Tibial nerve (tissue), 4 donors: ENCODE measurements at places on chromosomes 2 and 18.

GRCh38 chr2:238247841-238248453 is 8.1 kb upstream of the HES6 start:
- no peak for DNase-seq

DNA sequence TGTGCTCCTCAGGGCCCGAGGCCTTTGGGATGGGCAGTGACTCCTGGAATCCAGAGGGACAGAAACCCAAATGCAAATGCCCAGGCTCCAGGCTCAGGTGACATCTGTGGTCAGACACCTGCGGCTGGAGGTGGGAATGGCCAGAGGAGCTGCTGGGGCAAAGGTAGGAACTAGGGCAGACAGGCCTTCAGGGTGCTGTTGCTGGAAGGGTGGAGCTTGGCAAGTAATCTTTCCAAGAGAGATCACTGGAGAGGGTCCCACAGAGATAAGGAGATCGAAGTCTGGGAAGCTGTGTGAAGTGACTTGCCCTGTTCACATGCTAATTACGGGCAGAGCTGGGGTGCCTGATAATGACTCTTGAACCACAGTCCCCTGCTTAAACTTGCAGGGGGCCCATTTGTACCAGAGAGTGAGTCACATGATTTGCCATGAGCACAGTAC is 82.4 kb downstream of the ACAA2 start:
- DNase-seq = no peak

DNA sequence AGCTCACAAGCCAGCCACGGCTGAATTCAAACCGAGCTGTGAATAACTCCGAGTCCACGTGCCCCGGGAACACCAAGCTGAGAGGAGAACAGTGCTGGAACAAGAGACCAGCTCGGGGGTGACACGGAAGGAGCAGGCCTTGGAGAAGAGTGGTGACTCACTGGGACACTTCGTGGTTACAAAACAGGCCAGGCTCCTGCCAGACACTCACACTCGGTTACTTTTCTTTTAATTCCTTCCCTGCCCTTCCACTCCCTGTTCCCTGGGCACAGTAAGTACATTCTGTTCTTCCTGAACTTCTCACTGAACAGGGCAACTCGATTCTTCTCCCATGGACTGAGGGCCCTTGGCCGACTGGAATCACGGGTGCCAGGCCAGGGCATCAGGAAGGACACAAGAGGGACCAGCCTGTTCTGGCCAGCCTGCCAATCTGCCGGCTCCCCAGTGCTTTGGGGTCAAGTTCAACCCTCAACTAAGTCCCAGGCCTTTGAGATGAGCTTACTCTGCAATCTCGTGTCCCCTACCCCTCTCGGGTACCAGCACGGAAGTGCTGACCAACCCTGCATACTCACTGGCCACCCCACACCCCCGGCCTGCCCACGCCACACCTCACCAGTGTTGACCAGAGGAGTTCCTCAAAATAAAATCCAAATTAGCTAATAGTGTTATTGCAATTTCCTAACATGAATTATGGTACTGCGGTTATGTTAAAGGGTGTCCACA is 87.5 kb downstream of the TFCP2L1 start:
- DNase-seq = peak; percentile 65

- DNase-seq = no peak
These were observed 493.2 kb upstream of the FANCL start for GRCh38 chr2:58734365-58734764.

- DNase-seq = no peak
These were observed 46.7 kb upstream of the HS6ST1 start for GRCh38 chr2:128365217-128365905.

- no peak for DNase-seq
These were observed 28.6 kb upstream of the SLC35F5 start for GRCh38 chr2:113784823-113785744.

- DNase-seq = no peak
These were observed 44.9 kb upstream of the SIGLEC15 start for GRCh38 chr18:45780568-45780967.

GRCh38 chr2:143390171-143390570 is 261.0 kb downstream of the ARHGAP15 start:
- DNase-seq = no peak

- DNase-seq = no peak
These were observed 17.5 kb downstream of the NCAPH start for GRCh38 chr2:96353032-96353561.

GRCh38 chr2:135373702-135374101 is 157.3 kb downstream of the ZRANB3 start:
- no peak for DNase-seq

DNA sequence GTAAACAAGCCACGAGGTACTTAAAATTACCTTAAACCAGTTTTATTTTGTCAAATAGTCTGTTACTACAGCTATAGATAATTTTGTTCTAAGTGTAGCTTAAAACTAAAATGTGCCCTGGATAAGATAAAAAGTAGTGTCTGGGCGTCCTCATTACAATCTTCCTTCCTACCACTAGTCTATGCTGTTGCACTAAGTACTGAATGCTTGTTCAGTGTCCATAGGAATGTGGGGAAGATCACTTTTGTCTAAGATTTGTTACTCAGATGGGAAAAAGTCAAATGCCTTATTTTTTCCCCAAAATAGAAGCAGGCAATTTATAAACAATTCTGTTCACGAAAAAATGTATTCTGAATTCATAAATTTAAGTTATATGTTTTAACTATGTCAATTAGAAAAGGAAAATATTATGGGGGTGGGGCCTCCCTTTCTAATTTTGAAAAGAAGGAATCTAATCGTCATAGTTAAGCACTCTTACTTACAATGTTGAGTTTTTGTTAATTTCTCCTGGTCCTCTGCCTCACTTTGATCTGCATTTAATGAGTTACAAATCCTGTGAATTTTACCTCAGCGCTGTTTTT is 140.4 kb upstream of the VRK2 start:
- DNase-seq = no peak

DNA sequence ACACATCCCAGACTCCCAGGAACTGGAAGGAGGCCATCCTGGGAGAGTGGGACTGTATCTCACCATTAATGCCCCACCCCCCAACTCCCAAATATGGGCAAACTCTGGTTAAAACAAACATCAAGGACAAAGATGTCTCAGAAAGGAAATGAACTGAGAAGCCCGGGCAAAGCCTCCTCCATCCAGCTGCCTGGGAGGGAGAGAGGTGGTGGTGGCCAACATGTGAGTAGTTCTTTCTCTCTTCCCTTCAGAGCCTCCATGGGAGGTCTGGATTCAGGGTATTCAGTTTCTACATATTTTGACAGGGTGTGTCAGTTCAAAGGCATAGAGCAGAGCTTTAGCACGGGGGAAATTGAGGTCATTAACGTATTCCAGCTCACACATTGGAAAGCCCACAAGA is 57.5 kb downstream of the CXCR4 start:
- DNase-seq = no peak

- no peak for DNase-seq
These were observed 35.6 kb downstream of the PPP3R1 start for GRCh38 chr2:68216454-68217310.

DNA sequence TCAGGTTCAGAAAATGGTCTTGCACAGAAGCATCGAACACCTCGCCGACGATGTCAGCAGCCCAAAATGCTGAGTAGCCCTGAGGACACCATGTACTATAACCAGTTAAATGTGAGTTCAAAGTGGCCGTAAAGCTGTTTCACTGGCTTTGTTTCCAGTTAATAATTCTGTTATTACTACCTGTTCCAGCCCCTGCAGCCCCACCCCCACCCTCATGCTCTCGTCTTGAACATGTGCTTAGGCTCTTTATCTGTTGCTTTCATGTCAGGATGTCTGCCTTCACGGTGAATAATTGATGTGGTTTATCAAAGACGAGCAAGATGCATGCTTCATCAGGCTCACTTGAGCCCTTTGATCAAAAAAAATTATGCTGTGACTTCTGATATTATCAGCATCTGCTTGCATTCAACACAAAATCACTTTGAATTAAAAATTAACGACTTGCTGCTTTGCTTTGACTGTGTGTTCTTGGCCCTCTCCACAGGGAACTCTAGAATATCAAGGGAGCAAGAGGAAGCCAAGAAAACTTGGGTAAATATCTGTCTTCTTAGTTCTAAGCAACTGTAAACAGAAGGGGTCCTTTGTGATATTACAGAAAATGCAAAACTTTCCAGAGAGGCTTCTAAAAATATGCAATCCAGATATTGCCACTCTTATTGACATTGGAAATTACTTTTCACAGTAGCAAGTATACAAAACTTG is 63.4 kb upstream of the SP5 start:
- DNase-seq = no peak

- DNase-seq = no peak
These were observed 58.8 kb downstream of the ACKR3 start for GRCh38 chr2:236628256-236628901.

DNA sequence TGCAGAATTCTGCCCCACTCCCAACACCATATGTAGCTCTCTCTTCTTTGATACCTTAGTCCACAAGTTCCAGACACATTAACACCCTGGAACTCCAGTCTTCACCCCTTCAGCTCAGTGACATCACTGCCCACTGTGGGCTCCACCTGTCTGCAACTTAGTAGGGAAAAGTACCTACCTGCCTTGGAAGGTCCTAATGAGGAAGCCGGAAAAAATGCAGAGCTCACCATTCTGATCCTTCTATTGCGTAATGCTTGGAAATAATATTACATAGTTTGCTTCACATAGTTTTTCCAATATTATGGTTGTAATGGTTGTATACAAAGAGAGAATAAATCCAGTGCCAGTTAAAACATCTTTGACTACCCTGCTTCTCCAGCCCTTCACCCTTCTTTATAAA is 738.4 kb downstream of the RNF144A start:
- DNase-seq = no peak

DNA sequence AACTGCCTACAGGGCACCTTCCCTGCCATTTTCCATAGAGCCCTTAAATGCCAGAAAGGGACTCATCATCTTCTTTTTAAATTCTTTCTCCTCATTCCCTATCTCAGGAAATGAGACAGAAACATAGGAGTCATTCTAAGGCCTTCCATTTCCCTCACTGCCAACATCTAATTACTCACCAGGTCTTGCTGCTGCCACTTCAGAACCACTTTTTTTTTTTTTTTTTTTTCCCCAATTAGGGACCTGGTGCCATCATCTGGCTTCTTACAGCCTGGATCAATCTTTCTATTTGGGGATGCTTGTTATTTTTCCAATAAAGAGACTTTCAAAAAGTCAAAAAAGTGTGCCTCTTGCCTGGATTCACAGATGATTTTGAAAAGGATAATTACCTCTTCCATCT is 373.4 kb downstream of the LPIN1 start:
- DNase-seq = no peak

- DNase-seq = no peak
These were observed 766.4 kb upstream of the ID2 start for GRCh38 chr2:7915302-7916091.

DNA sequence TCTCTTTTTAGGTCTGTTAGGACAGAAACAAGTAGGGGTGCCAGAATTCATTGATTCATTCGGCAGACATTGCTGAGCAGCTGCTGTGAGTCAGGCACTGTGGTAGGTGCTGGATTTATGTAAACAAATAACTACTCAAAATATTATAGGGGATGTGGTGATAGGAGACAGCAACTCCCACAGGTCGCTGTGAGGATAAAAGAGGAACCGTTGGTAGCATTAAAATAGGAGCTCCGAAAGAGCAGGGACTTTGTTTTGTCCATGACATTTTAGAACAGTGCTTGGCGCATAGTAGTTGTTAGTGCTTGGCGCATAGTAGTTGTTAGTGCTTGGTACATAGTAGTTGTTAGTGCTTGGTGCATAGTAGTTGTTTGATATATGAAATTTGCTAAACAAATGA is 29.2 kb downstream of the ATP6V1C2 start:
- DNase-seq = no peak

GRCh38 chr18:36623681-36624190 is 205.1 kb downstream of the TPGS2 start:
- no peak for DNase-seq

GRCh38 chr18:34592961-34593382 is 117.1 kb upstream of the DTNA start:
- peak; percentile 7 for DNase-seq

DNA sequence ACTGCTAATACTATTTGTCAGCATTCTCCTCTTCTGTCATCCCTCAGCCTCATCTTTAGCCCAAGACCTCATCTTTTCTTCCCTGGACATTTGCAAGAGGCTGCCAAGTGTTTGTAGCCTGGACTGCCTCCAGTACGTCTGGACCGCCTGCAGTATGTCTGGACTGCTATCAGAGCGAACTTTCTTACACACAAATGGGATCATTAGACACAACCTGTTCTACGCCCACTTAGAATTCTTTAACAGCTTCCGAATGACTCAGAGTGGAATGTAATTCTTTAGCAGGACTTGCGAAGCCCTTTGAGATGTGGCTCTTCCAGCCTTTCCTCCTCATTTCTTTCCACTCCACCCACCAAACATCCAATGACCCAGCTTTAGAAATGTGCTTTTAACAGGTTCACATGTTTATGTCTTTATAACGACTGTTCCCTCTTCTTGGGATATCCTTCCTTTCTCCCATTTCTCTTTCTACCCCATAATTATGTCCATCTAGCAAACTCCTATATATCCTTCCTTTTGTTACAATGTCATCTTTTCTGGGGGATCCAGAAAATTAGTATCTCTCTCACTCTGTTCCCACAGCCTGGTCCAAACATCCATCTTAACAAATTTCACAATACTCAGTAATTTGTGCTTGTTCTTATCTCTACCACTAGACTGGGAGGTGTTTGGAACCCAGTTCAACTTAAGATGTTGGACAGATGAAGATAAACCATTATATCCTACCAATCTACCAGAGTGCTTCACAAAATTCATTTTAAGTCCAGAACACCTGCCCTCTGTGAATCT is 171.3 kb upstream of the PGAP1 start:
- peak; percentile 28 for DNase-seq

DNA sequence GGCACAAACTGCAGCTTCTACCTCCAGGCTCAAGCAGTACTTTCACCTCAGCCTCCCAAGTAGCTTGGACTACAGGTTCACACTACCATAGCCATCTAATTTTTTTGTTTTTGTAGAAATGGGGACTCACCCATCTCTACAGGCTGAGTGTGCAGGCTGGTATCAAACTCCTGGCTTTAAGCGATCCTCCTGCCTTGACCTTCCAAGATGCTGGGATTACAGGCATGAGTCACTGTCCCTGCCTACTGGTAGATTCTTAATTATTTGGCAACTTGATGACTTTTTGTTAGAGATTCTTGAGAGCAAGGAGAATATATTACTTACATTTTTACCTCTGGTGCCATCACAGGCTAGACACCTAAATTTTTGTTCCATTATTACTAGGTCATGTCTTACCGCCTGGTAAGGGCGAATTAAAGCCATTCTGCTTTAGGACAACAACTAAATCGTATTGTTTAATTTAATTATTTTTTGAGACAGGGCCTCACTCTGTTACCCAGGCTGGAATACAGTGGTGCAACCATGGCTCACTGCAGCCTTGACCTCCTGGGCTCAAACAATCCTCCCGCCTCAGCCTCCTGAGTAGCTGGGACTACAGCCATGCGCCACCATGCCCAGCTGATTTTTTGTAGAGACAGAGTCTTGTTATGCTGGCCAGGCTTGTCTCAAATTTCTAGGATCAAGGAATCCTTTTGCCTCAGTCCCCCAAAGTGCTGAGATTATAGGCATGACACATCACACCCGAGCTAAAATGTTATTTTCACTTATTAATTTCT is 15.7 kb downstream of the DYNC1I2 start:
- DNase-seq = no peak

GRCh38 chr2:231685349-231686191 is 22.8 kb upstream of the PTMA start:
- DNase-seq = no peak

- DNase-seq = no peak
These were observed 81.4 kb upstream of the MSH2 start for GRCh38 chr2:47321411-47322031.

- DNase-seq = peak; percentile 50
These were observed 4.0 kb downstream of the SLC14A2 start for GRCh38 chr18:45619062-45619825.

- DNase-seq = no peak
These were observed 13.6 kb downstream of the TLK1 start for GRCh38 chr2:171147081-171147480.

GRCh38 chr2:16135913-16136310 is 195.6 kb downstream of the MYCN start:
- no peak for DNase-seq
